ENCODE measurements at places on chromosomes 7 and 10.

DNA sequence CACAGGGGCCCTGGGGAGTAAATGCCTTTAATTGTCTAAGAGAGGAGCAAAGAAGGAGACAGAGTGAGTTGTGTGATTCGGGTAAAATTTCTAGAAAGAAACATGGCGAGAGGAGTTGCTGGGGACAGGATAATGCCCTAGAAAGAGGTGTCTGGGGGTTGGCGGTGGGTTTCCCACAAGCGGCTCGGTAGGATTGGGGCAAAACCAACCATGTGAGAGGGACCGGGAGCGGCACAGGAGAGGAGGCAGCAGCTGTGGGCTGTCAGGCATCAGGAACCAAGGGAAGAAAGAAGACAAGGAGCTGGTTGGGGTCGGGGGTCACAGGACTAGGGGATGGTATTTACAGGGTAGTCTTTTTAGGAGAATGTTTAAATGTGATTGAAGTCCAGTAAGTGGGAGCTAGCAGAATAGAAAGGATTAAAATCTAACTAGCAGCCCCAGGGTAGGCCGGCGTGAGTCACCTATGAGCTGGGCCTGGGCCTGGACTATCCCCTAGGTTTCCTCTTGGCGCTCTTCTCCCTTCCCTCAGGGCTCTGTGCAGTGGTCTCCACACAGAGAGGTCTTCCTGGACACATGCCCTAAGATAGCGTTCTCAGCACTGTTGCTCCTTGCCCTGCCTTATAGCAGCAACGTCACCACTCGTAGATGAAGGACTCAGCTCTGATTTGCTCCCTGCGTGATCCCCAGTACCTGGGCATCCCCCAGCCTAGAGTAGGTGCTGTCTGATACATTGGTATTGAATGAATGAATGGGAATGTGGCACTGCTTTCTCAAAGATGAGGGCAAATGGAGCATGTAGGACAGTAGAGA lies 32.6 kb downstream of the IKZF1 start:
- DNase-seq: no peak

- no peak for DNase-seq
Measured at GRCh38 chr7:2034291-2035201, 198.2 kb downstream of the MAD1L1 start.

DNA sequence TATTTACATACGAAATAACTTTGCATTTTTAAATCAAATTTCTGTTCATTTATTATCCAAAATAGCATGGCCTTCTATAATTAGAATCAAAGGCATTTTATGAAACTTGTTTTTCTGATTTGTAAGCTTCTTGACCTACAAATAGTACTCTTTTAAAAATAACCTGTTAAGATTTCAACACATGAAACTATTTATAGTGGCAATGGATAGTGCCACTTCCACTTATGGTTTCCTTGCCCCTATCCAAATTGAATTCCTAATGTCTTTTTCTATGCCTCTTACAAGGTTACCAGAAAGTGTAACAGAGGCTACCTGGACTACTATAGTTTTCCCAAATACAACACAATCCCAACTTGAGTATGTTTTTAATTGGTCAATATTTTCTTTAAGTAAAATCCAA lies 263.5 kb downstream of the SEMA3D start:
- no peak for DNase-seq

DNA sequence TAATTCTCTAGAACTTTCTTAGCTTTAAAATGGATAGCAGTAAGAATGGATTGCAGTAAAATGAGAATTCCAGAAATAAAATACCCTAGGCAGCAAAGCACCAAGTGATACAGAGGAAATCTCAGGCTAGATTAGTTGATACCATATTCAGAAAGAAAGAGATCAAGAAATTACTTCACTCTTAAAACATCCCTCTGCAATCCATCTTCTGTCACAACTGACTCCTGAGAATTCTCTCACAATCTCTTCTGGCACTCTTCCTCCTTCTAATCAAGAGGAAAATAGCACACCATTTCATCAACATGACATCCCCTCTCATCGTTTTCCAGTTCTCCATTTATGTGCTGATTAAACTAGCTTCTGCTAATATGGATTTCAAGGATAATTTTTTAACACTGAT lies 42.2 kb upstream of the LAMB1 start:
- no peak for DNase-seq

DNA sequence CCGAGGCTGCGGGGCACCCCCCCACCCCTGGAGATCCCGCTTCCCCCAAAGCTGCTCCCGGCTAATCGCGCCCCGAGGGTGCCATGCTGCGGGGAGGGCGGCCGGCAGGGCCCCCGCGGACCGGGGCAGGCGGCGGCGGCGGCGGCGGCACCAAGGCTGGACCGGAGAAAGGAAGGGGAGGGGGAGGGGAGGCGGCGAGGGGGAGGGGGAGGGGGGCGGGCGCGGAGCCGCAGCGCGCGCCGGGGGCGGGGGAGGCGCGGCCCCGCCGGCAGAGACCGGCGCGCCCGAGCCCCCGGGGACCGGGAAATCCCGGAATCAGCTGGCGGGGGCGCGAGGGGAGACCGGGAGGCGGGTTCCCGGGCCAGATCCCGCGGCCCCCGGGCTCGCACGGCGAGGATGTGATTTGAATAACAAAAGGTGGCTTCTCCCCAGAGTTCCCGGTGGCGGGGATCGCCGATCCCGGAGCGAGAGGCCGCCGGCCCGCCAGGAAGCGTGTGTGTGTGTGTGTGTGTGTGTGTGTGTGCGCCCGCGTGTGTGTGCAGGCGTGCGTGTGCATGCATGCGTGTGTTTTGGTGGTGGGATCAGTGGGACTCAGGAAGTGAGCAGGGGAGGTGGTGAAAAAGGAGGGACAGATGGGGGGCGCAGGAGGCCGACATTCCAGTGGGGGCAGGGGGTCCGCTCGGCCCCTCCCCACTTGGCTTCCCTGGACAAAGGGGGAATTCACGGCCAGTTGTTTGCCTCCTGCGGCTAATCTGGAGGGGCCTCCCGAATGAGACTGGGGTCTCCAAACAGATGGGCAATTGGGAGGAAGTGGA lies 99.5 kb downstream of the HIP1 start:
- DNase-seq: no peak

All from stimulated activated CD8-positive, alpha-beta memory T cell treated with anti-CD3 and anti-CD28 coated beads, Interleukin-15, amount 100 ng/mL, for 4 hours (primary cell).